ENCODE measurements at places on chromosomes 4 and X.

DNA sequence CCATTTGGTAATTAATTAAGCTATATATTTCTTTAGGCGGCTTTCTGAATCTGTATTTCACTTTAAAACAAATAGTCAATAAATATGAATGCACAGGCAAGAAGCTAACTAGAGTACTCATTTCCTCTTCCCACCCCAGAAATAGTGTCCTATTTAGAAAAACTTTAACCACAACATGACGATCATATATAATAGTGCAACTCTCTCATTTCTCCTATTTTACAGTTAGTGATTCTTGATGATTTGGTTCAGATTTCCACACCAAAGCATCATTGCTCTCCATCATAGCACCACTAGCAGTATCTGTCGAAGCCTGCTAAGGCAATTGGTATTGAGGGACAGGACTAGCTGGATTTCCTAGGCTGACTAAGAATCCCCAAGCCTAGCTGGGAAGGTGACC is 184.0 kb upstream of the GALNTL6 start:
- no peaks in the 10 kb centered on the region for H3K36me3 ChIP-seq
- no peaks in the 10 kb centered on the region for H3K27me3 ChIP-seq
- no peak for DNase-seq
- H3K27ac ChIP-seq: no peak overlapping the region
- no peak overlapping the region for H3K4me3 ChIP-seq

DNA sequence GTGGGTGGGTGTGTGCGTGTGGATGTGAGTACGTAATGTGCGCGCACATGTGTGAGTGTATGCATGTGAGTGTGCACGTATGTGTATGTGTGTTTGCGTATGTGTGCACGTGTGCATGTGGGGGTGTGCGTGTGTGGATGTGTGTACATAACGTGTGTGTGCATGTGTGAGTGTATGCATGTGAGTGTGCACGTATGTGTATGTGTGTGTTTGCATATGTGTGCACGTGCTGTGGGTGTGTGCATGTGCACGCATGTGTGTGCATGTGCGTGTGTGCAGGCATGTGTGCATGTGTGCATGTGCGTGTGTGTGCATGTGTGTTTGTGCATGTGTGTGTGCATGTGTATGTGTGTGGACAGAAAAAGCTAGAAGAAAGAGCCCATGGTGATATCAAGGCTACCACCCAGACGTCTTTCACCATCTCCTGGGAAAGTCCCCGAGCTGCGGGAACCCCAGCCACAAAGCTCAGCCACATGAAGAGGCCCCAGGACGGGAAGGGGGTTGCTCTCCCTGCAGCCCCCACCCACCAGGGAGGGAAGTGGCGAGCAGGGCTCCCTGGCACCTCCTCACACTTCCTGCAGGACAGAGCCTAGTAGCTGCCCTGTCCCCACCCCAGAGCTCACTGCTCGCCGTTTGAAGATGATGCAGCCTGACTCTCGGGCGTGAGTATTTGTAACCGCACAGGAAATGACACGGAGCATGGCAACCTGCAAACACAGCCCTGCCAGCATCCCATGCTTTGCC is 108.3 kb downstream of the DCTD start:
- no peak overlapping the region for H3K4me3 ChIP-seq
- H3K36me3 ChIP-seq: no peaks in the 10 kb centered on the region
- no peak overlapping the region for H3K27ac ChIP-seq
- peaks cover 11% of the 10 kb centered on the region for H3K4me1 ChIP-seq
- DNase-seq: peak; percentile 25

DNA sequence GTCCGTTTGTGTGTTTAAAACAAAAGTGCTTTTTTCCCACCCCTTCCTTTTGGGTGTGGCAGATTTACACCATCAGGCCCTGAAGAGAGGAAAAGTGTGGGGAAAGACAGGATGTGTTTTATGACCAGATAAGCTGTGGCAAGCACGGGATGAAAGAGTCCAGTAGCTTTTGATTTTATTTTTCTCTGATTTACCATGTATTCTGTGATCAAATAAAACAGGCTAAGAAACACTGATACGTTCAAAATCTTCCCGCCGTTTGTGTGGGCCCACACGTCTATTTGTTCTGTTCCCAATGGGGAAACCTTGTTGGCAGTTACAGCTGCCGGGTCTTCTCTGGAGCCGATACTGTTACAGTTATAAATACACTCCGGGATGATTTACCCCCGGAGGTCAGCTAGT is 10.8 kb downstream of the LRP2BP start:
- no peaks in the 10 kb centered on the region for H3K36me3 ChIP-seq
- H3K4me3 ChIP-seq: no peak overlapping the region
- H3K27ac ChIP-seq: no peak overlapping the region
- DNase-seq: no peak

DNA sequence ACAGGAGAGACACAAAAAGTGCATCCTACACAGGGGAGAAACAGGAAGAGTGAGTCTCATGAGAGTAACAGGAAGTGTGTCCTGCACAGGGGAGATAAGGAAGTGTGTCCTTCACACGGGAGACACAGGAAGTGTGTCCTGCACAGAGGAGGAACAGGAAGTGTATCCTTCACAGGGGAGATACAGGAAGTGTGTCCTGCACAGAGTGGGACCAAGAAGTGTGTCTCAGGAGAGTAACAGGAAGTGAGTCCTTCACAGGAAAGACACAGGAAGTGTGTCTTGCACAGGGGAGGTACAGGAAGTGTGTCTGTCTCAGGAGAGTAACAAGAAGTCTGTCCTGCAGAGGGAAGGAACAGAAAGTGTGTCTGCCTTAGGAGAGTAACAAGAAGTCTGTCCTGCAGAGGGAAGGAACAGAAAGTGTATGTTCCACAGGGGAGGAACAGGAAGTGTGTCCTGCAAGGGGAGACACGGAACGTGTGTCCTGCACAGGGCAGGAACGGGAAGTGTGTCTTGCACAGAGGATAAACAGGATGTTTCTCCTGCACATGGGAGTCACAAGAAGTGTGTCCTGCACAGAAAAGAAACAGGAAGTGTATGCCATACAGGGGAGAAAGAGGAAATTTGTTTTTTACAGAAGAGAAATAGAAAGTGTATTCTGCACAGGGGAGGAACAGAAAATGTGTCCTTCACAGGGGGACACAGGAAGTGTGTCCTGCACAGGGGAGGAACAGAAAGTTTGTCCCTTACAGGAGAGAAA is 102.0 kb downstream of the ARSF start:
- no peak for DNase-seq
- no peaks in the 10 kb centered on the region for H3K36me3 ChIP-seq
- H3K4me1 ChIP-seq: peaks cover 5% of the 10 kb centered on the region
- H3K4me3 ChIP-seq: peak overlapping the region; percentile 12

- no peak overlapping the region for H3K27ac ChIP-seq
- no peaks in the 10 kb centered on the region for H3K27me3 ChIP-seq
- DNase-seq: no peak
- H3K4me1 ChIP-seq: peaks cover 6% of the 10 kb centered on the region
- H3K4me3 ChIP-seq: no peak overlapping the region
- H3K36me3 ChIP-seq: no peaks in the 10 kb centered on the region
Measured at GRCh38 chr4:55347610-55348228, 1.7 kb downstream of the SRD5A3 start.

DNA sequence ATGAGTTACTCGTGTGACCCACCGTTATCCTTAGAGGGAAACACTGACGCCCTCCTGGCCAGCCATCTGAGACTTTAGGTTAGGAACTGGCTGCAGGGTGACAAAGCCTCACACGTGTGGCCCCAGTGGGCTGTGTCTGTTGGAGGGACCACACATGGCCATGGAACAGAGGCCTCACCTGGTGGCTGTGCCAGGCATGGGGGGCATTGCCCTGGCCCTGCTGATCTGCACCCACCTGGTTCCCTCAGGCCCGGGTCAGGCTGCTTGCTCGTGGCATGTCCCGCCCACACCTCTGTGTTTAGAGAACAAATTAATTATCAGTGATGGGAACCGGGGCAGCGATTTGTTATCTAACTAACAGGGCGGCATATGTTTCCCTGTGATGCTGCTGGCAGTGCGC is 100.9 kb upstream of the PSAPL1 start:
- H3K27ac ChIP-seq: no peak overlapping the region
- H3K36me3 ChIP-seq: no peaks in the 10 kb centered on the region
- no peak overlapping the region for H3K4me3 ChIP-seq

GRCh38 chrX:48971249-48972219 is at the start of gene KCND1:
Gene KCND1 (minus strand): TSS chrX:48971844. CDS start chrX:48970271, 1,573 bp downstream.
- no peak for DNase-seq
- no peak within 1 kb of the TSS for H3K27ac ChIP-seq
- no peaks in the 10 kb centered on the region for H3K4me1 ChIP-seq
- peak within 1 kb of the TSS; percentile 35 for H3K4me3 ChIP-seq

- no peaks in the 10 kb centered on the region for H3K4me1 ChIP-seq
- no peak for DNase-seq
- H3K27me3 ChIP-seq: no peaks in the 10 kb centered on the region
- H3K27ac ChIP-seq: no peak overlapping the region
- no peak overlapping the region for H3K4me3 ChIP-seq
Measured at GRCh38 chr4:158125310-158125709, 47.5 kb downstream of the GASK1B start.

GRCh38 chrX:129572422-129572821 is 32.4 kb downstream of the OCRL start:
- H3K36me3 ChIP-seq: no peaks in the 10 kb centered on the region
- no peak overlapping the region for H3K4me3 ChIP-seq
- no peak for DNase-seq
- H3K27ac ChIP-seq: no peak overlapping the region
- no peaks in the 10 kb centered on the region for H3K27me3 ChIP-seq
- no peaks in the 10 kb centered on the region for H3K4me1 ChIP-seq

GRCh38 chr4:102606846-102607450 is 105.8 kb downstream of the NFKB1 start:
- no peaks in the 10 kb centered on the region for H3K27me3 ChIP-seq
- H3K36me3 ChIP-seq: peaks cover 66% of the 10 kb centered on the region
- no peak overlapping the region for H3K4me3 ChIP-seq
- H3K27ac ChIP-seq: peak overlapping the region; percentile 15
- DNase-seq: no peak

- H3K36me3 ChIP-seq: no peaks in the 10 kb centered on the region
- H3K4me1 ChIP-seq: no peaks in the 10 kb centered on the region
- no peaks in the 10 kb centered on the region for H3K27me3 ChIP-seq
- H3K4me3 ChIP-seq: no peak overlapping the region
Measured at GRCh38 chr4:145909281-145909715, 29.3 kb downstream of the ZNF827 start.

GRCh38 chr4:19051831-19052230 is 1030.3 kb upstream of the LCORL start:
- H3K36me3 ChIP-seq: no peaks in the 10 kb centered on the region
- H3K27me3 ChIP-seq: no peaks in the 10 kb centered on the region
- no peak overlapping the region for H3K27ac ChIP-seq

GRCh38 chr4:24372881-24373280 is 211.5 kb downstream of the DHX15 start:
- H3K27ac ChIP-seq: no peak overlapping the region
- no peaks in the 10 kb centered on the region for H3K36me3 ChIP-seq
- no peaks in the 10 kb centered on the region for H3K27me3 ChIP-seq
- H3K4me1 ChIP-seq: no peaks in the 10 kb centered on the region

- no peaks in the 10 kb centered on the region for H3K27me3 ChIP-seq
- H3K36me3 ChIP-seq: no peaks in the 10 kb centered on the region
- no peak for DNase-seq
- H3K4me1 ChIP-seq: no peaks in the 10 kb centered on the region
- no peak overlapping the region for H3K4me3 ChIP-seq
Measured at GRCh38 chr4:65589331-65589730, 81.0 kb downstream of the EPHA5 start.

GRCh38 chrX:40094041-40094899 is 3.5 kb downstream of the BCOR start:
- H3K27ac ChIP-seq: peak overlapping the region; percentile 18
- no peak for DNase-seq
- H3K36me3 ChIP-seq: no peaks in the 10 kb centered on the region
- peak overlapping the region; percentile 40 for H3K4me3 ChIP-seq

DNA sequence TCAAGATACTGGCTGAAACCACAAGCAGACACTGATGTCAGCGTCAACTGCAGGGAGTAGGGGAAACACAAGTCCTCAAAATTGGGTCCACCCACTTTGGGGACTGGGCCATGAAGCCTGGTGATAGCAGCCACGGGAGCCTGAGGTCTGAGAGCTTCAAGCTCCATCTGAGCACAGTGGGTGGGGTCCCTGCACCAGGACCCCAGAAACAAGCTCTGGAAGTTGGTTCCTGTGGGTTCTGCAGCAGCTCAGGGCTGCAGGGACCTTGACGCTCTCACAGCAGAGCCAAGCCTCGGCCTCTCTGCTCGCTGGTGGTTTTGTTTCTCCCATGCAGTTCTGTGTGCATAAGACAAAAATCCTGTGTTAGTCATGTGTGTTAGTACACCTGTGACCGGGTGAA is 54.5 kb downstream of the CPLX1 start:
- H3K27me3 ChIP-seq: no peaks in the 10 kb centered on the region
- no peak overlapping the region for H3K27ac ChIP-seq
- no peak overlapping the region for H3K4me3 ChIP-seq

- H3K36me3 ChIP-seq: no peaks in the 10 kb centered on the region
- DNase-seq: no peak
- no peak overlapping the region for H3K27ac ChIP-seq
- H3K27me3 ChIP-seq: no peaks in the 10 kb centered on the region
- H3K4me1 ChIP-seq: no peaks in the 10 kb centered on the region
Measured at GRCh38 chrX:3295731-3296130, 50.7 kb downstream of the MXRA5 start.

DNA sequence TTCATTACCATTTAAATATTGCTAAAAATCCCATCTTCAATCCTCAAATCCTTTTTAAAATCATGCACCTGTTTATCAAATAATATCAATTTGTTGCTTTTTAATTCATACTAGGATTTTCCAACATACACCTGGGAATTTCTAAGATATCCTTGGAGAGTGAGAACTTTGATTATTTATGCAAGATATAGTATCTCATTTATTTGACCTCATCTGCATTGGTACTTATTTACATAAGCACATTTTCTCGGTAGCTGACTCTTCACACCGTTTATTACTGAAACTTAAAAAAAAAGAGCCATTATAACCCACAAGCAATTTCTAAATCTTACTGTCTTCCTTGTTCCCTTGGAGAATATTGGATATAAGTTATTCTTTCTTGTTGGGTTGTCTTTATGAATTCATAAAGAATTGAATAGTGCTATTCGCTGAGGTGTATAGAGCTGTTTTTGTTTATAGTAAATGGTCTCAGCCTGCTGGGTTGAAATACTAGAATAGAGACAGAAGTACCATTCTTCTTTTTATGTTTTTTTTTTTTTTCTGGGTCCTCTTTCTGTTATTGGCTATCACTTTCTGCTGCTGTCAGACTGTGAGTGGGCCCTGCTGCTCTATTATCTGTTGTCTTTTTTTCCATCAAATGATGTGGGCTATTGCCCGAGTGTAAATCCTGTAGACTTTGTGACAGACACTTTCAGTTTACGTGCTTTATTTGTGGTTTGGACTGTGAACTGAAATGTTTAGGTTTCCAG is 2.9 kb downstream of the UGT8 start:
- no peaks in the 10 kb centered on the region for H3K27me3 ChIP-seq
- H3K4me3 ChIP-seq: no peak overlapping the region
- H3K4me1 ChIP-seq: peaks cover 2% of the 10 kb centered on the region
- no peak overlapping the region for H3K27ac ChIP-seq
- H3K36me3 ChIP-seq: no peaks in the 10 kb centered on the region
- no peak for DNase-seq

- no peaks in the 10 kb centered on the region for H3K36me3 ChIP-seq
- no peak overlapping the region for H3K4me3 ChIP-seq
- H3K27ac ChIP-seq: no peak overlapping the region
- no peaks in the 10 kb centered on the region for H3K27me3 ChIP-seq
- no peak for DNase-seq
Measured at GRCh38 chr4:3445111-3445820, 3.5 kb downstream of the HGFAC start.

- H3K4me3 ChIP-seq: no peak overlapping the region
- no peaks in the 10 kb centered on the region for H3K27me3 ChIP-seq
Measured at GRCh38 chr4:1753697-1754311, 32.5 kb downstream of the TACC3 start.
